Germinal center (tissue), 1 donor: ENCODE measurements at places on chromosomes 3 and 15.

- no peak for DNase-seq
These were observed 527.5 kb downstream of the NAALADL2 start for GRCh38 chr3:175386630-175387029.

DNA sequence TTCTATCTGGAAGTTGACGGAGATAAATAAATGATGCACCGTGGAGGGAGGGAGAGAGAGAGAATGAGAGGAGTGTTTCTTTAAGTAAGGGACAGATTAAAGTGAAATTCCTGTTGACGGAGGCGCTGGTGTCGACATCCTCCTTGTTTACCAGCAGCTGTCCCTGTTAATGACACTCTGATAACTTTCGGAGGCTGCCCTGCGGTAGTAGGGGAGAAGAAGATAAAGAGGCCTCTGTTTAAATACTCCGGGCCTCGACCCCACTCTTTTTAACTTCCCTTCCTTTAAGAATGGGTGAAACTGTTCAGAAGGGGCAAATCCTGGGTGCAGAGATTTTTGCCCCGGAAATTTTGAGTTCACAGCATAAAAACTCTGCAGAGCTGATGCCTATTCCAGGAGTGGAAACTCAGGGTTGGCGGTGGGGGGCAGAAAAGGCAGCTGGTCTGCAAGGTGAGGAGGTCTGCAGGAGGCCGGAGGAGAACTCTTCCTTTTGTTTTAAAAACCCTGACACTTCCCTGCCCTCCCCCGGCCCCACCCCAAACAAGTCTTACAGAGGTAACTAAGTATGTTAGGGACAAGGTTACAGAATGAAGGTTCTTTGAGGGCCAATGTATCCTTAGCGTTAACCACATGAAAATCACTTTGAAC is 276.6 kb upstream of the NR2F2 start:
- DNase-seq = no peak

DNA sequence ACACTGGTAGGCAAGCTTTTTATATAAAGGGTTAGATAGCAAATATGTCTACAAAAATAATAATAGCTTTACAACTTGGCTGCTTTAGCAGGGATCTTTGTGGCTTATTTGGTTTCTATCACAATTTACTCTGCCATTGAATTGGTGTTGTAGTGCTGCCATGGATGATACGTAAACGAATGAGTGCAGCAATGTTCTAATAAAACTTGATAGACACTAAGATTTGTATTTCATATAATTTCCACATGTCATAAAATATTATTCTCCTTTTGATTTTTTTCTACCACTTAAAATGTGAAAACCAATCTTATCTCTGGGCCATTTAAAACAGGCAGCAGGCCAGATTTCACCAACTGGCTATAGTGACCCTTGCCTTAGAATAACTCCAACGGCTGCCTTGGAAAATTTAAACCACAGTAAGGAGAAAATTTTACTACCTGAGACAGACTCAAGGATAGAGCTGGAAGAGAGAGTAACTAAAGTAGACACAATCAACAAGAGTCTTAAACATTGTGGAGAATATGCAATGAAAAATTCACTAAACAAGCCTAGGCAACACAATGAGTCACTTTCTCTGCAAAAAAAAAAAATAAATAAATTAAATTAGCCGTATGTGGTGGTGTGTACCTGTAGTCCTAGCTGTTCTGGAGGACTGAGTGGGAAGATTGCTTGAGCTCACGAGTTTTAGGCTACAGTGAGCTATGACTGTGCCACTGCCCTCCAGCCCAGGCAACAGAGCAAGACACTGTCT is 8.1 kb downstream of the NPHP3 start:
- no peak for DNase-seq

DNA sequence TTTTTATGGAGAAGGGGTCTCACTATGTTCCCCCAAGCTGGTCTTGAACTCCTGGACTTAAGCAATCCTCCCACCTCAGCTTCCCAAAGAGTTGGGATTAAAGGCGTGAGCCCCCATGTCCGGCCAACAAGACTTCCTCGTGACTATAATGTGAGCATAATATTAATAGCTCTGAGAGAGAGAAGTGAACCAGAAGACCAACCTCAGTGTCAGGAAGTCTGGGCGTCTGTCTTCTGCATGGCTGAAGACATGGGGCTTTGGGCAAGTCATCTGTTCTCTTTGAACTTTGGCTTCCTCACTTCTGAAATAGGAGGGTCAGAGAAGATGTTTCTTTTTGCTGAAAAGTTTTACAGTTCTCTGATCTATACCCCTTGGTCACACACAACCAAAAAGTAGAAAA is 92.1 kb downstream of the SLC49A4 start:
- no peak for DNase-seq

- DNase-seq = no peak
These were observed 185.7 kb downstream of the FHIT start for GRCh38 chr3:61065451-61066011.

DNA sequence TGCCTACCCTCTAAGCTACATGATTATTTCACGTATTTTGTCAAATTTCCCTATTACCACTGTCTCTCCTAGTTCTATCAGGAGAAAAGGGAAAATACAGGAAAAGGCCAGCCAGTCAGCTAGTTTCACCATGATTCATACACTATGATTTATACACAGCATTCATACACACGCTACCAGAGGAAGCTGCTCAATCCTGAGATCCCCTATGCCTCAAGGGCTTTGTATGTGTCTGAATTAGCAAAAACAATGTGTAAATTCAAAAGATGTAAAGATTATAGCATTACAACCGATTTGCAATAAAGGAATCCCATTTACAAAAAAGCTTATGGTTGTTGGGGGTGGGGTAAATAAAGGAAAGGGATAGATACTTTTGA is 3.1 kb upstream of the ACKR4 start:
- no peak for DNase-seq

GRCh38 chr3:46300461-46300789 is 53.5 kb upstream of the CCR2 start:
- DNase-seq = no peak

GRCh38 chr3:59313365-59313764 is 263.5 kb upstream of the CFAP20DC start:
- DNase-seq = peak; percentile 12

DNA sequence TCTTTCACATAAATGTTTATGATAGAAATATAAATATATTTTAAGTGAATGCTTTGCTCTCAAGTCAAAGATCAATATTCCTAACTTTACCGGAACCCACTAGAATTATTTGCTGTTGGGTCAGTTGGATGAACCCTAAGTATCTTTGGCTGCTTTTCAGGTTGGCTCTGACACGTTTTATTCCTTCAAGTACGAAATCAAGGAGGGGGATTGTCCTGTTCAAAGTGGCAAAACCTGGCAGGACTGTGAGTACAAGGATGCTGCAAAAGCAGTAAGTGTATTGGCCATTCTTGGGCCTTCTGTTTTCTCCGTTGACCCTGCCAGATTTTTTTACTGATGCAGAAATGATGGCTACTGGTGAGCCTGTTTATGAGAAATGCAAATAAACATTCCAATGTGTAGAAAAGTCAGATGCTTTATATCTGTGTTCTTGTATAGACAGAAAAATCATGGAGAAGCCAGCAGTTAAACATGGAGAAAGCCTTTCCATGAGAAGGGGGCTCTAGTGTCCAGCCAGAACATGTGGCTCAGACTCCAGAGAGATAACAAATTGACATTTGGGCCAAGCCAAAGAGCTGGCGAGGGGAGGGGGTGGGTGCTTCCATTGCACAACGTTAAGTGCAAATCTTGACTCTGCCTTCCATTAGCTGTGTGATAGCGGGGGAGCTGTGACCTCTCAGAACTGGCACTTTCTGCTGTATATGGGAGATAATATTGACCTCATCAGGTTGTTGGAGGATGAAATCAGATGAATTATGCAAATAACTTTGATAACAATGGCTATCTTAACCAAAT is 3.0 kb downstream of the KNG1 start:
- no peak for DNase-seq

DNA sequence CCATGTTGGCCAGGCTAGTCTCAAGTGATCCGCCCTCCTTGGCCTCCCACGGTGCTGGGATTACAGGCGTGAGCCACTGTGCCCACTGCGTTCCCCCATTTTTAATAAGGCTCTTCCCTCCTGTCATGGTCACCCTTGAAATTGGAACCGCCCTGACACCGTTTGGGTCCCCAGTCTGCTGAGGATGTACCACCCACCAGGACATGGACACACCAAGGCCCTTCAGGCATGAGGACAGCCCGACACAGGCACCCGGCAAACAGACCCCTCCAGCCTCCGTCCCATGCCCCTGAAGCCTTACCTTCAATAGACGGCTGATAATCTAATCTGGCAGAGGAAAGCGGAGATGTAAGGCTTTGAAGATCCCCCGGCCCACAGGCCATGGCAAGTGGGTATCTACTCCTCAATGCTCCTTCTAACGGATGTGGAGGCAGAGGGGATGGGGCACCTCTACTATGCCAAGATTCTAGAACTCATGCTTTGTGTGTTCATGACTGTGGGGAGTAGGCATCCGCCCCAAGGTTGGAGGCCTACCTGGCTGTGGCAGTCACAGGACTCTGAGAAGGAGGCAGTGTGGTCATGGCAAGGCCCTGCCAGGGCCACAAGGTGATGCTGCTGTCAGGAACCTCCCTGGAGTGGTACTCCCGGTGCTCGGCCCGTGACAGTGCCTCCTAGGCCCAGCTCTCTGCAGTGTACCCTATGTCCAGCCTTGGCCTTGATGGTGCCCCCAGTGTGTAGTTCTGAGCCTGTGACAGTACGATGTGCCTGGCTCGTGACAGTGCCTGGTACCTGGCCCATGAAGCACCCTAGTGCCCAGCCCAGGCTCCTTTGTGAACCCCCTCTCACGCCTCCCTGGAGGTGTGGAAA is 18.6 kb upstream of the PRSS50 start:
- DNase-seq = no peak

- DNase-seq = no peak
These were observed 26.7 kb downstream of the NRROS start for GRCh38 chr3:196666001-196666867.

DNA sequence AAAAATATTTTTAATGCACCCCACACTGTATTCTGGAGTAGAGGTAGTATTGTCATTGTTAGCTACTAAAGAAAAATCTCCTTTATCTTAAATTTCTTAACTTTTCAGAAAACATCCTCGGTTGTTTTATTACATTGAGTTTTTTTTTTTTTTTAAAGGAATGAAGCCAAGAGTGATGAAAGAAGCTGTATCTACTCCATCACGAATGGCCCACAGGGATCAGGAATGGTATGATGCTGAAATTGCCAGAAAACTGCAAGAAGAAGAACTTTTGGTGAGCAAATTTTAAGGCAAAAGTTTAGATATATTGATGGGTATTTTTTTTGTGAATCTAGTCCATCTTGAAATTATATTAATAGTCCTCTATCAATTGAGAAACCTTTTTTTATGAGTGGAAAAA is 49.7 kb upstream of the UTS2B start:
- DNase-seq = no peak

- DNase-seq = no peak
These were observed 513 bp downstream of the SS18L2 start for GRCh38 chr3:42590989-42591756.

DNA sequence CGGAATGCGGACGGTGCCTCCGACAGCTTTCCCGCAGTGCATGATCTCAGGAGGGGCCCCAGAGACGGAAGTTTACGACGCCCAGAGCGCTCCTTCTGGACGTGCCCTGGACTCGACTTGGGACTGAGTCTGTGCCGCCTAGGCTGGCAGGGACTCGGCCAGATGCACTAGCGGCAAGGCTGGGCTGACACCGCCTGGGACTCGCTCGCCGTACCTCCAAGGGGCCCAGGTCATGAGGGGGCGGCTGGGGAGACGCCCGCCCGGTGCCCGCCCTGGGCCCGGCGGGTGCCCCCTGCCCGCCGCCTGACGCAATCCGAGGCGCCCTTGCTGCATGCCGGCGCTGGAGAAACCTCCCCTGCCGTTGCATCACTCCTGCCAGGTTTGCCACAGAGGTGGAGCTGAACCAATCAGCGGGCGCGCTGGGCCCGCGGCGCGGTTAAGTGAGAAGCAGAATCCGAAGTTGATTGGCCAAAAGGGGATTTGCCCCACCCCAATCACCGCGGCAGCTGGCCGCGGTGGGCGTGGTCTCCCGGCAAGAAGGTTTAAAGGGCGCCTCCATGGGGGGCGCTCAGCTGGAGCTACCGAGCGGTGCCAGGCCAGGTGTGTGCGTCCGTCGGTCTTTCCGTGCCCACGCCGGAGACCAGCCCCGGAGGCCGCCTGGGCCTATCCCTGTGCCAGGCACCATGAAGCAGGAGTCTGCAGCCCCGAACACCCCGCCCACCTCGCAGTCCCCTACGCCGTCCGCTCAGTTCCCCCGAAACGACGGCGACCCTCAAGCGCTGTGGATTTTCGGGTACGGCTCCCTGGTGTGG is at the start of gene CHAC1:
Gene CHAC1 (plus strand): TSS at position 571 of the 812 bp plus-strand sequence. CDS start 113 bp downstream, at position 684.
- peak; percentile 100 for DNase-seq

DNA sequence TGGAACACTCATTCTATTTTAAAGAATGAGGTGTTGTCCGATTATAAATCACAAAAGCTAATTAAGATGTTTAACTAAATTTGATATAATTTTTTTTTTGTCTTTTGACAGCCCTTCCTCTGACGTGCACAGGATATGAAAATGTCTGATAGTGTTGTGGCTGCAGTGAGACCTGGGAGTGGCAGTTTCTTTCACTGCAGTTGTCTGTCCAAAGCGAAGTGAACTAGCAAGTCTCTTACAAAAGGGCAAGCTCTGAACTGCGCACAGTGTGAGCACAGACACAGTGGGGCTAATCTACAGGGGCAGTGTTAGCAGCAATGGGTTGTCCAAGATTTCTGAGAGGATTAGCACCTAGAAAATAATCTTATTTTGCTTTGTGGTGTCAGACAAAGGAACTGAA is 29.1 kb upstream of the MYRIP start:
- DNase-seq = no peak

- DNase-seq = no peak
These were observed 20.5 kb upstream of the ATP10A start for GRCh38 chr15:25883463-25884259.

DNA sequence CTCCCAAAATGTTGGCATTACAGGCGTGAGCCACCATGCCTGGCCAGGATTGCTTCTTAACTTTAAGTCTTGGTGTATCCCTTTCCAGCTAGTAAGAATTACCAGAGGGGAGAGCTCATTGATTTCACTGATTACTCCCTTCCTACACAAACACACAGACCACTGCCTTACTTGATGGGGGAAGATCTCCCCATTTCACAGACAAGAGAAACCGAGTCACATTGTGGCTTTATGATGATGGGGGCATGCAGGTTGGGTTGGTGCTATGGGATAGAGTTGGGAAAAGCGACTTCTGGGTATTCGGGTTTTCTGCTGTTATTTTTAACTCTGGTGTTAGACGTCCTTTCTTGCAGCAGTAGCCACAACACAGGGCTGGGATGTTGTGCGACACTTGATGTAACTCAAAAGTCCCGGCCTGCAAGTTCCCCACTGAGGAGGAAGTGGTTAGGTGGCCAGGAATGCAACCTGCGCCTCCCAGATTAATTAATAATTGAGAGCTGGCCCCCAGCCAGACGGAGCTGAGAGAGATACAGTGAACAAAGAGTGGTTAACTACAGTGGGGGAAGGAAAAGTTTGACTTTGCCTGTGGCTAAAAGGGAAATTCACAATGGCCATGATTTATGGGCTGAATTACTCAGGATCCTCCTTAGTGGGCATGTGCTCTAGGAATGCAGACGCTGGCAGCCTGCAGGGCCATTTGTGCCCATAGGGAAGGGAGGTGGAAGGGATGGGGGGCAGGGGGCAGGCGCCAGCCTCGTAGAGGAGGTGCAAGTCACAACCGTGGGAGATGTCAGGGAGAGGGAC is 63.6 kb downstream of the SMAD6 start:
- no peak for DNase-seq

- DNase-seq = no peak
These were observed 22.0 kb downstream of the TMEM158 start for GRCh38 chr3:45204136-45204535.

GRCh38 chr3:66662894-66663293 is 162.1 kb upstream of the LRIG1 start:
- DNase-seq = no peak

GRCh38 chr3:9976721-9977709 is 9.6 kb downstream of the EMC3 start:
- no peak for DNase-seq
